Stimulated activated CD8-positive, alpha-beta memory T cell treated with anti-CD3 and anti-CD28 coated beads, Interleukin-7, amount 100 ng/mL, for 4 hours (primary cell): ENCODE measurements at places on chromosomes 1 and 21.
A peak's percentile ranks its signal among the peaks of the same experiment; 100 is the strongest.

- DNase-seq: no peak
Measured at GRCh38 chr1:177181631-177182291, 11.0 kb downstream of the BRINP2 start.

GRCh38 chr1:167904652-167905130, 9.2 kb downstream of the ADCY10 start:
- no peak for DNase-seq

GRCh38 chr1:19688041-19688842, 23.6 kb downstream of the HTR6 start:
- peak; percentile 33 for DNase-seq

- no peak for DNase-seq
Measured at GRCh38 chr1:213976665-213977485, 10.9 kb upstream of the PROX1 start.

GRCh38 chr1:168683871-168684270, 45.1 kb downstream of the DPT start:
- DNase-seq: no peak

GRCh38 chr1:220307607-220308006, 35.4 kb upstream of the RAB3GAP2 start:
- no peak for DNase-seq

DNA sequence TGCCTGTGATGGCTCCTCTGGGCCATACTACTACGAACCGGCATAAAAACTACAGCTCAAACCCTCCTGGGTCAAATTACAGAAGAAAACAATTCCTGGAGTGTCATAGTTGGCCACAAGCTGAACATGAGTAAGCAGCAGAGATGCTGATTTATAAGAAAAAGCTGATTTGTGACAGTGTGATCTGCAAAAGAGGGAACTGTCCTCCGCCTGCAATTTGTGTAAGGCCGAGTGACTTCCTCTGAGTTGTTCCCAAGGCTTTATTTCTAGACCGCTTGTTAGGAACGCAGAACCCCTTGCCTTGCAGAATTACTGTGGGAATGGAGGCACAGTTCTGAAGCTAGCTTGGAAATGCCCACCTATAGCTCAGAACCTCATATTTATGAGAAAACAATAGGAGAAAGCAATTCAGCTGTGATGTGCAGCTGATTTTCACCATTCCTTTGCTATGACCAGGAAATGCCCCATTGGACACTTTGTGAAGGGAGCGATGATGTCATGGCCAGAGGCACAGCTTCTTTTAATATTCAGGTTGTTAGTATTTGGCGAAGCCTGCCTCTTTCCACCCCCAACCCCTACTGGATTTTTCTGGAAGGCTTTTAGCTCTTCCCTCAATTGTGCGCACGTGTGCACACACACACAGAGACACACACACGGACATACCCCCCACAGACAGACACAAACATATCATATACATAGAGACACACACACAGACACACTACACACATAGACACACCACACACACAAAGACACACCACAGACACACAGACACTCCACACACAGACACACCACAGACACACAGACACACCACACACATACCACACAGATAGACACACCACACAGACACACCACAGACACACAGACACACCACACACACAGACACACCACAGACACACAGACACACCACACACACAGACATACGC, 47.6 kb downstream of the IER5 start:
- DNase-seq: no peak

DNA sequence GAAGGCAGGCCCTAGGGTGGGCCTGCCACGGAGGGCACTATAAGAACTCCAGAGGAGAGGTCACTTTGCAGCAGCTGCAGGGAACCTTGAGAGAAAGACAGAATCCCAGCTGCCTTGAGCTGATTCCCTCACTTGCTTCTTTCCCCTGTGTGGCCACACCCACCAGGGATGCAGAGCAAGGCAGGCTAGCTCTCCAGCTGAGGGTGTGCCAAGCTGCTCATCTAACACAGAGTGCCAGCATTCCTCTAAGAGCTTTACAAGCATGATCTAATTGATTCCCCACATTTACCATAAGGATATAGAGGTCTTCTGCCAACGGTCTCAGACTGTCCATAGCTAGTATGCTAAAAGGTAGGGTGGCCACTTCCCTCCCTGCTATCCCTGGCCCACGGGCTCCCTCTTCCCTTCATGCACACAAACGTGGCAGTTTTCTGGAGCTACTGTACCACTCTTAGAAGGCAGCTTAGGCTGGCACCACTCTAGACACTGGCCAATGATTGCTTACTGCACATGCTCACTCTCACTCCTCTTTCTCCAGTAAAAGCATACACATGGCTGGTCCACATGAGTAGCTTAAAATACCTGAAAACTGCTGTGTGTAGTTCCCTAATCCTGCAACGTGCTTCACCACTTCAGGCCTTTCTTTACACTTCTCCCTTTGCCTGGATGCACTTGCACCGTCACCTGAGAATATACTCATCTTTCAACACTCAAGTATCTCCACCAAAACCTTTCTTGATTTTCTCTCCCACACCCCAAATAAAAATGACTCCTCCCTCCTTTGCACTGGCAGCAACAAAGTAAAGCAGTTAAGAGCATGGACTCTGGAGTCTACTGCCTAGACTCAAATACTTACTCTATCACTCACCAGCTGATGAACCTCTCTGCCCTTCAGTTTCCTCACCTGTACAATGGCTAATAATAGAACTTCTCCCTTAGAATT, 57.7 kb downstream of the DMAP1 start:
- DNase-seq: no peak

GRCh38 chr1:214473387-214473786, 78.0 kb downstream of the PTPN14 start:
- DNase-seq: no peak

DNA sequence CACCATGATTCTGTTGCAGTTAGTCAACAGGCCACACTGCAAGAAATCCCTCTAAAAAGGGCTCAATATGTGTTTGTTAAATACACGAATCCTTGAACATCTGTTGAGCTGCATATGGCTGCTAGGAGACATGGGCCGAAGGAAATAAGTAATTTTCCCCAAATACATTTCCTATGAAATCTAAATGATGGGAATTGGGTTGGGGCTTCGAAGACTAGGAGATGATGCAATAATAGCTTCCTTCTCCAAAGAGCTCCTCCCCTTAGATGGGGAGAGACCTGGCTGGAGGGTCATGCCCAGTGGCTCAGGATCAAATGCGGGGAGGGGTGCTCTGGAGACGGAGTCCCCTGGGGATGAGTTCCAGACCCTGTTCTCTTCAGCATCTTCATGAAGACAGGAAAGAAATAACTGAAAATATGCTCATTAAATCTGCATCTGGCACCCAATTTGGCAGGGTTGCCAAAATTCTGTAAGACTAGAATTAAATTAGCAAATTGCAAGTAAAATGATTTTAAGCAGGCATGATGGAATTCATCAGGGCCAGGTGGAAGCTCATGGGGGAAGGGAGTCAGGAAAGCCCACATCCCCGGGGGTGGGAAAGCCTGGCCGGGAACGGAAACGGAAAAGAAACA, 165.0 kb upstream of the EDN2 start:
- no peak for DNase-seq

DNA sequence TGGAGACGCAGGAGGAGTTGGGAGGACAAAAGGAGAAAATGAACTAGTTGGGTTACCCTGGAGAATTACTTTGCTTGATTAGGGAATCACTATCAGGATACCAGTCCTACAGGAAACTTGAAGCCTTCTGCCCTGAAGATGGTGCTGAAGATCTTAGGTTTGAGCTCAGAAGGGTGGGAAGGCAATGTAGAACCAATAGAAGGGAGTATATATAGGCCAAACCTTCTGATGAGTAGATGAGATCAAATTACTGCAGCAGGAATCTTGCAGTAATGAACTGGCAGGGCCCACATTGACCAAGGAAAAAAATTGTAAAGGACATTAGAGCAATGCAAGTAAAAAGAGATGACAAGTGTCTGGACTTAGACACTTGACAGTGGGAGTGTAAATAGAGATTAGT, 116.3 kb upstream of the CACYBP start:
- DNase-seq: no peak

- no peak for DNase-seq
Measured at GRCh38 chr1:29425631-29426030, 189.3 kb downstream of the PTPRU start.

DNA sequence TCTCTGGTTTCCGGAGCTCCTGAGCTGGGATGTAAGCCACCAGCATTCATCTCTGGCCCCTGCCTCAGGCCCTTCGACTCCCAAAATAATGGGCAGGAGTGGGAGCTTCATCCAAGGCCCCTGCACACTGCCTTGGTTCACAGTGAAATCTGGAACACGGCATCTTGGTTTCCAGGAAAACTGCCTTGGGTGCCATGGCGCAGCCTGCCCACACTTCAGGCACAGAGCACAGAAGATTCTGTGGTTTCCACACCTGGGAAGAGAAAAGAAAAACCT, 48.8 kb upstream of the POFUT2 start:
- no peak for DNase-seq

GRCh38 chr1:204190212-204191211, 5.8 kb downstream of the KISS1 start:
- DNase-seq: peak; percentile 27

DNA sequence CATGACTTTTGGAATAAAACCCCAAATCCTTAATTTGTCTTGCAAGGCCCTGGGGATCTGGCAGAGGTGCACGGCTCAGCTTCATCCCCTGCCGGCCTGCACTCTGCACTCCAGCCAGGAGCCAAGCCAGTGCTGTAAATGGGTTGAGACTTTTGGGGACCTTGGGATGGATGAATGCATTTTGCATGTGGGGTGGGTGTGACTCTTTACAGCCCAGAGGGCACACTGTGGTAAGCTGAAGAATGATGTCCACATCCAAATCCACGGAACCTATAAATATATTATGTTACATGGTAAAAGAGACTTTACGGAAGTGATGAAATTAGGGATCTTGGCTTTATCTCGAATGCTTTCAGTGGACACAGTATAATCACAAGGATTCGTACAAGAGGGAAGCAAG, 177.8 kb downstream of the EDEM3 start:
- DNase-seq: no peak

DNA sequence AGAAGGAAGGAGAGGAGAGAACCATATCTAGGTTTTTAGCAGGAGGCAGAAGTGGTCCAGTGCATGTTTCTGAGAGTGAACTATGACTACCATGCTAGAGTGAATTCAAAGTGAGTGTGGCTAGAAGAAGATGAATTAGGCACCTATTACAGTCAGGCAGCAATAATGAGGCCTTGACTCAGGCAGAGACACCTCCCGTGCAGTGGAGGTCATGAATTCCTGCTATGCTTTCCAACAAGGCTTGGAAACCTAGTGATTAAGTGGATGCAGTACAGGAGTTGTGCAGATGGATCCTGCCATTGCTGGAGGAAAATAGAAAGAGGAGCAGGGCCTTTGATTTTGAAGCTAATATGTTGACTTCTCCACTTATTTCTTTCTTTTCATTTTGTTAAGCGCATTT, 581.5 kb downstream of the RWDD3 start:
- no peak for DNase-seq

DNA sequence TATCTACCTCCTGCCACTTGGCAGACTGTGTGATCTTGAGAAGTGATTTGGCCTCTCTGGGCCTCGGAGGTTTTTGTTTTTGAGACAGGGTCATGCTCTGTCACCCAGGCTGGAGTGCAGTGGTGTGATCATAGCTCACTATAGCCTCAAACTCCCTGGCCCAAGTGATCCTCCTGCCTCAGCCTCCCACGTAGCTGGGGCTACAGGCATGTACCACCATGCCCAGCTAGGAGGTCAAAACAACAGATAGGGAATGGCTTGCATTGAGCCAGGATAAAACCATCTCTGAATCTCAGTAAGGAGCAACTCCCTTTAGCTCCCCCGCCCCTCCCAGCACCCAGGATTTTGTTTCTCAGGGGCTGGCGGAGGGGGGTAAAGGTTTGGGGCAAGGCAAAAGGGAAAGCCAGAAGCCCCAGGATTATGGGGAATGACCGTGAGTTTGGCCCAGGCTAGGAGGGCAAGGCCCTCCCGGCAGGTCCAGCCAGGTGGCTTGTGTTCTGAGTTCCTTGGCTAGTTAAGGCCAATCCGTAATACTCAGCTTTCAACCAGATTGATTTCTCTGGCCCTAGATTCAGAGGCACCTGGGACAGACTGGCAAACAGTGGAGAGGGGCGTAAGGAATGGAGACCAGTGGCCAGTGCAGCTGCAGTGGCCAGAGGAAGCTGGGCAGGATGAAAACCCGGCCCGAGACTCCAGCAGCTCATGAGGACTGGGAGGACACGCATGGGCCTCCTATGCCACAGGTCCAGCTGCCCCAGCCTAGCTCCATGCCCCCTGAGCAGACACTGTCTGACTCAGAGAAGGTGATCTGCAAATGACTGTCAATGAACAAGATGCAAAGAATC, 130.1 kb downstream of the DMRTB1 start:
- DNase-seq: no peak

DNA sequence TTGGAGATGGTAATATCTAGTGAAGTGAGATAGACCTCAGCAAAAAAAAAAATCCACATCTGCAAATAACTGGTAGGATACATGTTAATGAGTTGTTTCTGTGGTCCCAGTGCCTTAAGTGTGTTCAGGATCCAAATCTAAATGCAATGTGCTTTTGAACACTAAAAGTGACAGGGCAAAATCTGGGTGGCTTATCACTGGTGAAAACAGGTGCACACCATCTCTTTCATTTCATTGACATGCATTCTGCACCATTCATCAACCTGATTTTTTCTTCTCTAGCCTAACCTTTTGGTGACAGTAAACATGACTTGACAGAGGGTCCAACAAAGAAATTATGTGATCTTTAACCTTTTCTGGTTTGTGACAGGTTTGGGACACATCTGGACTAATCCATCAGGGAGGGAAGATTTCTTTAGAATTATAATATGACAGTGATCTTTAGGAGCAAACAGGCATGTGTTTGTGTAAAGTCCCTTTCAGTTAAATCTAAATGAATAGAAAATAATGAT, 201.6 kb upstream of the NEGR1 start:
- no peak for DNase-seq

GRCh38 chr1:67717876-67718275, 32.9 kb downstream of the GADD45A start:
- no peak for DNase-seq

GRCh38 chr1:206606867-206607266, 5.4 kb downstream of the EIF2D start:
- no peak for DNase-seq

- no peak for DNase-seq
Measured at GRCh38 chr21:35984654-35985361, 75.5 kb downstream of the SETD4 start.

DNA sequence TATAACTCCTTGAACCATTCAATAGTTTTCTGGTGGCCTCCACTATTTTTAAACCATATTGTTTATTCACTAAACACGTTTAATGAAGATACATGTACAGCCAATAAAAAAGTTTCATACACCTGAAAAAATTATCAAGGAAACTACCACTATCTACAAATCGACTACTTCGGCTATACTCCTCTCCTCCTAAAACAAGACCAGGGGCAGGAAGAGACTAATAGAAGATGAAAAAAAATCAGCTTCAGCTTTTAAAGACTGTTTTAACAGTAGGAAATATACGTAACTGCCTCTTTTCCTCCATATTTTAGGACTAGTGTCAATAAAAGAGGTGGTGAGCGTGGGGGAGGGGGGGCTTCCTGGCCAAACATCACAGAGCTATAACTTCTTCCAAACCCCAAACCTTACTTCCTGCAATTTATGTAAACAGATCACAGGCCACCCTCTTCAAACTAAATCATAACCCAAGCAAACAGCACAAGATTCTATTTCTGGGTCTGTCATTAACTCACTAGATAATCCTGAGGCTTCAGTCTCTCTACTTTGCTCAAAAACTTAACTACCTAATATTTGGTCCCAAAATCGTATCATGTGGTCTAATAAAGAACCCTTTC, 15.1 kb downstream of the FOXJ3 start:
- no peak for DNase-seq

- no peak for DNase-seq
Measured at GRCh38 chr1:214420341-214420740, 131.1 kb downstream of the PTPN14 start.
